ENCODE measurements at places on chromosomes 7 and 10. TPM values are rescaled to one million over a fixed set of nuclear protein-coding genes. Genes with fewer than 3 reads are reported as not detected.

Gene RNF148
- total RNA-seq: not detected

- H3K27ac ChIP-seq: no peak overlapping the region
- no peak overlapping the region for H3K4me3 ChIP-seq
- peaks cover 3% of the 10 kb centered on the region for H3K27me3 ChIP-seq
- no peak for DNase-seq
These were observed 7.6 kb upstream of the ADAMTS14 start for GRCh38 chr10:70664702-70665195.

DNA sequence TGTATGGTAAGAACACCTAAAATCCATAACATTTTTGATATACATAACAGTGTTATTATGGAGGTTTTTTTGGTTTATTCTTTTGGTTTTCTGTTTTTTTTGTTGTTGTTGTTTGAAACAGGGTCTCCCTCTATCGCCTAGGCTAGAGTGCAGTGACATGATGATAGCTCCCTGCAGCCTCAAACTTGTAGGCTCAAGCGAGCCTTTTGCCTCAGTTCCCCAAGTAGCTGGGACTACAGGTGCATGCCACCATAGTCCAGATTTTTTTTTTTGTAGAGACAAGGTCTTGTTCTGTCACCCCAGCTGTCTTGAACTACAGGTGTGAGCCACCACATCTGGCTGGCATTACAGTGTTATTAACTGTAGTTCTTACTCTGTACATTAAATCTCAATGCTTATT lies 83.7 kb downstream of the TRIM24 start:
- DNase-seq: no peak
- H3K27me3 ChIP-seq: no peaks in the 10 kb centered on the region
- peaks cover 51% of the 10 kb centered on the region for H3K36me3 ChIP-seq
- H3K4me3 ChIP-seq: no peak overlapping the region
- peaks cover 14% of the 10 kb centered on the region for H3K4me1 ChIP-seq

Gene UPK3B
- total RNA-seq: 5.0 TPM

DNA sequence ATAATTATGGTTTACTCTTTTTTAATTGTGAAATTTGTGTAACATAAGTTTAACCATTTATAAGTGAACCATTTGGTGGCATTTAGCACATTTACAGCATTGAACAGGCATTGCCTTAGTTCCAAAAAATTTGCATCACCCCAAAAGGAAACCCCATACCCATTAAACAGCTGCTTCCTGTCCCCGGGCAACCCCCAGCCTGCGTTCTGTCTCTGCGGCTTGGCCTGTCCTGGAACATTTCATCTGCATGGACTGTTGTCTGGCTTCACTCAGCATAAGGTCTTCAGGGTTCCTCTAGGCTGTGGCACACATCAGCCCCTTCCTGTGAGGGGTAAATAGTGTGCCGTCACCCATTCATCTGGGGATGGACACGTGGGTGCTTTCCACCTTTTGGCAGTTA lies 6.9 kb downstream of the RET start:
- H3K36me3 ChIP-seq: no peaks in the 10 kb centered on the region
- no peak overlapping the region for H3K4me3 ChIP-seq
- peaks cover 6% of the 10 kb centered on the region for H3K4me1 ChIP-seq
- H3K27ac ChIP-seq: no peak overlapping the region
- no peak for DNase-seq

GRCh38 chr10:22690158-22690557 lies 24.2 kb downstream of the PIP4K2A start:
- H3K4me3 ChIP-seq: no peak overlapping the region
- H3K4me1 ChIP-seq: peaks cover 66% of the 10 kb centered on the region
- H3K27me3 ChIP-seq: no peaks in the 10 kb centered on the region
- H3K36me3 ChIP-seq: peaks cover 6% of the 10 kb centered on the region

DNA sequence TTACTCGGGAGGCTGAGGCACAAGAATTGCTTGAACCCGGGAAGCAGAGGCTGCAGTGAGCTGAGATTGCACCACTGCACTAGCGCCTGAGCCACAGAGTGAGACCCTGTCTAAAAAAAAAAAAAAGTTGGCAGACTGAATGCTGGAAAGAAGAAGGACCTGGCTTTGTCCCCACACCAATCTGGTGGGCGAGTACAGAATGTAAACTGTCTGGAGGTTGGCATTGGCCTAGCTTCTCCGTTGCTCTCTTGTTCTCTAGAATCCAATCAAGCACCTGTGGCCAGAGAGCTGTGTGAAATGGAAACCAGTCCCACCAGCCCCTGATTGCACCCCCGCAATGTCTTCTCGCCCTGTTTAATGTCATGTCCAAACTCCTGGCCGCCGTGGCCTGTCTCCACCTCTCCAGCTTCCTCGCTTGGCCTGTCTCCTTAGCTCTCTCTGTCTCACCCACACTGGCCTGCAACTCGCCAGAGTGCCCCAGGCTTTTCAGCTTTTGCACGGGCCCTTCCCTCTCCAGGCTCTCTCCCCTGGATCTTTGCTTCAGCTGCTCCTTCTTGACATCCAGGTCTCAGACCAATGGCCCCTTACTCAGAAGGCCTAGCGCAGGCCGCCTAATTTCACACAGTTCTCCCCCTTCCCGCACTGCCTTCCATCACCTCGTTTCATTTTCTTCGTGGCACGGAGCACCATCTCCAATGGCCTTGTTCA lies 670 bp upstream of the AGK start:
- no peaks in the 10 kb centered on the region for H3K27me3 ChIP-seq
- peak overlapping the region; percentile 93 for H3K27ac ChIP-seq
- H3K4me3 ChIP-seq: peak overlapping the region; percentile 93
- DNase-seq: no peak
- H3K36me3 ChIP-seq: peaks cover 36% of the 10 kb centered on the region

DNA sequence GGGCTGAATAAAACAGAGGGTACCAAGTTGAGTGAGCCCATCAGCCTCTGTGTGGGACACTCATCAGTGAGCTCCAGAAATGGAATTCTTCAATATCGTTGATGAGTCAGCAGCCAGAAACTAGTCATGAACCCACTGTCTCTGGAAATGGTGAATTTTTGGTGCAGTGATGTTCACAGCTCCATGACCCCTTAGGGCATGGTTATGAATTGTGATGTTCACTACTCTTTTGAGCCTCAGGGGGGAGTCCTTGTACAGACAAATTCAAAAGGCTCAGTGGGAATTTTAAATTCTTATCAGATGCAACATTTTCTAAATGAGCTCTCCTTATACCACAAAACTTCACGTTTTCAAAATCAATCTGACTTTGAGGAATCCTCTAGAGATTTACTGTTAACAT lies 335.7 kb downstream of the PHTF2 start:
- no peak overlapping the region for H3K4me3 ChIP-seq
- no peak overlapping the region for H3K27ac ChIP-seq
- H3K36me3 ChIP-seq: no peaks in the 10 kb centered on the region
- H3K4me1 ChIP-seq: no peaks in the 10 kb centered on the region
- no peak for DNase-seq

DNA sequence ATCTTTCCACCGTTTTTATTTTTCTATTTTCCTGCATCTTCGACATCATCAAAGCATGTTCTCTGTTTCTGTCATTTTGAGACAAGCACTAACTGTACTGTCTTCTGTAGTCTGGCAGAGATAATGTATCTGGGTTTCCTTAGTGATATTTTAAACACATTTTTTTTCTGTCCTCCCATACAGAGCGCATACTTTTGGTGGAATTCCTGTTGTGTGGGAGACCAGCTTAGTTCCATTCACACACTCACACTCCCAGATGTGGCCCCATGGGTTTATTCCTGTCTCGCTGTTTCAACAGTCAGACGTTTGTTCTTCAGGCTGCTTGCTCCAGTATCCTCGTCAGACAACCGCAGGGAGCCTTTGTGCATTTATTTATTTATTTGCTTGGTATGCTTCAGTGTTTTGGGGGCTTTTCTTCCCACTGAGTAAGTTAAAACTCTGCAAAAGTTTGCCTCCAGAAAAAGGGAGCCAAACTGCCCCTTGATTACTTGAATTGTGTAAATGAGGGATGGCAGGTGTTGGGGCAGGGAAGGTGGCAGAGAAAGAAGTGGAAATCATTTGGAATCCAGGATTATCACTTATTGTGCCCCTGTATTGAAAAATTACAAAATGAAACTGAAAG lies 456.8 kb upstream of the KLF6 start:
- H3K4me3 ChIP-seq: peak overlapping the region; percentile 55
- DNase-seq: no peak
- peak overlapping the region; percentile 69 for H3K27ac ChIP-seq
- peaks cover 52% of the 10 kb centered on the region for H3K4me1 ChIP-seq
- H3K27me3 ChIP-seq: no peaks in the 10 kb centered on the region
- peaks cover 9% of the 10 kb centered on the region for H3K36me3 ChIP-seq

Gene CACUL1
- total RNA-seq: 29.9 TPM

Gene PROSER2
- 1.2 TPM for total RNA-seq

DNA sequence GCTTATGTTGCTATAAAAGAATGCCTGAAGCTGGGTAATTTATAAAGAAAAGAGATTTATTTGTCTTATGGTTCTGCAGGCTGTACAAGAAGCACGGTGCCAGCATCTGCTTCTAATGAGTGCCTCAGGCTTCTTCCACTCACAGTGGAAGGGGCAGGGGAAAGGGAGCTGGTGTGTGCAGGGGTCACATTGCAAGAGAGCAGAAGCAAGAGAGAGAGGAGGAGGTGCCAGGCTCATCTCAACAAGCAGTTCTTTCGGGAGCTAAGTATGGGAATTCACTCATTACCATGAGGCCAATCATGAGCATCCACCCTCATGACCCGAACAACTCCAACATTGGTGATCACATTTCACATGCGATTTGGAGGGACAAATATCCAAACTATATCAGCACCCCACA lies 17.2 kb upstream of the SLK start:
- H3K36me3 ChIP-seq: no peaks in the 10 kb centered on the region
- H3K27me3 ChIP-seq: no peaks in the 10 kb centered on the region
- H3K4me1 ChIP-seq: no peaks in the 10 kb centered on the region
- no peak overlapping the region for H3K27ac ChIP-seq
- no peak overlapping the region for H3K4me3 ChIP-seq

Gene CPA5
- not detected for total RNA-seq

Gene CHN2
- total RNA-seq: 0.70 TPM

- peaks cover 26% of the 10 kb centered on the region for H3K27me3 ChIP-seq
- no peak overlapping the region for H3K4me3 ChIP-seq
- no peak for DNase-seq
- H3K27ac ChIP-seq: no peak overlapping the region
These were observed 8.4 kb upstream of the LGI1 start for GRCh38 chr10:93749218-93749799.

Gene NUTM2E
- total RNA-seq: not detected

Gene AOAH
- 108 TPM for total RNA-seq

DNA sequence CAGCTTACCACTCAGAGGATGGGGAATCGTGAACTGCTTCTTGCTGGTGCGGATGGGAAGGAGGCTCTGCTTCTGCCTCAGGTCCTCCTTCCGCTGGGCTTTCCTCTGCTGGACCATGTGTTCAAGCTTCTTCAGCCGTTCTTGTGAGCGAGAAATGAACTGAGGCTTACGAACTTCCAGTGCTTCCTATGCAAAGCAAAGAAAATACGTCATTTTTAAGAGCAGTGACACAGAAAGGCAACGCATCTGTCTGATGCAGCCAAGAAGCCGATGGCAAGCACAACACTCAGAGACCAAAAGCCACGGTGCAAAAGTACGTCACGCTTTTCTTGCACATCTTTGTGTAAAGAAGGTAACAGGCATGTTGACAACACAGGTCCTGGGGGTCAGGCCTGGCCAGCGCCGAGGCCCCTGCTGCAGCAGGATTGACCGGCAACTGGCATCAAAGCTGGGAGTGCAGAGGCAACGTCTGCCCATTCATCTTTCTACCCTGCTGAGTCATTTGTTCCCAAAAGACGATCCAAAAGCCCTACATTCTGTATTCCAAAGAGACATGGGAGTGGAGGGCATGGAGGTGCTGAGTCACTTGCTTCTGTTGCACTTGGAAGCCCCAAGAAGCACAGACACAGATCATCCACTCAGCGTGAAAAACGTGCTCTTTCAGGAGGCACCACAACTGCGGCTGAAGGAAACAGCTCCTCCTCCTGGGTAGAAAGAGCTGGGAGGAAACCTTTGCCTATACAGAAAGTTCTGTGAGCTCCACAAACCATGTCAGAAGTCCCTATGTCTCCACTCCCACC lies 71.0 kb upstream of the ADAM12 start:
- no peak overlapping the region for H3K27ac ChIP-seq
- DNase-seq: no peak
- no peak overlapping the region for H3K4me3 ChIP-seq
- H3K27me3 ChIP-seq: peaks cover 22% of the 10 kb centered on the region

Gene RAB19
- total RNA-seq: 1.9 TPM

Gene CCDC146
- total RNA-seq: 3.4 TPM

DNA sequence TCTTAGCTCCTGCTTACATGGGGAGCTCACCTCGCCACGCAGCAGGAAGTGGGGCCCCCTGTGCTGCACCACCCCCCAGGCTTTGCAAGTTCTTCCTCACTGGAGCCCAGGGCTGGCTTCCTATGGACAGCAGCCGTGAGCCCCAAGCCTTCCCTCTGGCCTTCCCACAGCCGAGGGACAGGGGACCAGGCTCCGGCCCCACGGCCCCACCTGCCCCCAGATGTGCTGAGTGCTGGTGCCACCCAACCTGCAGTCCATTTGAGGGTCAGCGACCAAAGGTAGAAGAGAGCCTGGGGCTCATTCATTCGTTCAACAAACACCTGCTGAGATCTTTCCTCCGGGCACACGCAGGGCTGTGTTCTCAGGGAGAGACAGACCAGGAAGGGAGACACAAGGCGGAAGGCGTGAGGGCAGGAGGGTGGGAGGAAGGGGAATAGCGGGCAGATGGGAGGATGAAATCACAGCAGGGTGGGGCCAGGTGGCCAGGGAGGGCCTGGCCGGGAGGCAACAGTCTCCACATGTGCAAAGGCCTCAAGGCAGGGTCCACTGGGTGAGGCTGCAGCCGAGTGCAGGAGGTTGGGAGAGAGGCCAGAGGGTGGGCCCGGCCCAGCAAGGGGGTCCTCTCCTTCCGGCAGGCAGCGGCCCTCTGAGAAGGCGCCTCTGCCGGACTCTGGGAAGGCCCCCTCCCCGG lies 100.1 kb downstream of the FOXL3 start:
- DNase-seq: no peak
- H3K4me1 ChIP-seq: no peaks in the 10 kb centered on the region
- H3K27me3 ChIP-seq: no peaks in the 10 kb centered on the region
- no peak overlapping the region for H3K27ac ChIP-seq
- H3K4me3 ChIP-seq: no peak overlapping the region

DNA sequence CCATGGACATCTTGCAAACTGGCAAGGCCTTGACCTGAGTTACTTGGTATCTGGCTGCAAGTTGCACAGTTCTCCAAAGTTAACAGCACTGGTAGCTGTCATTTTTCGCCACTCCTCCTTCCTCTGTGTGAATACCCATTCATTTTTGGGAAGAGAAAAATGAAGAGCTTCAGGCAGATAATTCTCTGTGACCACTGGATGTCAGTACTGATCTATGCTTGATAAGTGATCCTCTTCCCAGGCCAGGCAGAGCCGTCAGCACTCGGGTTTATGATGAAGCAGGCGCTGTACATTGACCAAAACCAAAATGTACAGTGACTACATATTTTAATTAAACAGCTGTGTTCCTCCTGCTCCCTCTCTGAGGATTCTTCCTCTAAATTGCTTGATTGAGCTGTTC lies 55.9 kb upstream of the PDZD8 start:
- H3K36me3 ChIP-seq: no peaks in the 10 kb centered on the region
- peaks cover 29% of the 10 kb centered on the region for H3K27me3 ChIP-seq
- H3K4me3 ChIP-seq: no peak overlapping the region
- H3K4me1 ChIP-seq: peaks cover 12% of the 10 kb centered on the region
- no peak for DNase-seq
- no peak overlapping the region for H3K27ac ChIP-seq

Gene CH25H
- total RNA-seq: not detected

Gene MEOX2
- total RNA-seq: not detected

- no peak overlapping the region for H3K4me3 ChIP-seq
- no peak overlapping the region for H3K27ac ChIP-seq
- peak; percentile 44 for DNase-seq
- H3K4me1 ChIP-seq: peaks cover 5% of the 10 kb centered on the region
- H3K36me3 ChIP-seq: peaks cover 14% of the 10 kb centered on the region
- no peaks in the 10 kb centered on the region for H3K27me3 ChIP-seq
These were observed 156.0 kb downstream of the ELFN1 start for GRCh38 chr7:1825897-1826741.

Measured in natural killer cell treated with Interleukin-12 subunit alpha and Interleukin-12 subunit beta and Interleukin-15 and Interleukin-18, amount 100 ng/mL, for 72 hours (primary cell).